ENCODE measurements at places on chromosomes 4 and X. TPM values are rescaled to one million over a fixed set of nuclear protein-coding genes. Genes with fewer than 3 reads are reported as not detected.

Gene VCX2
- total RNA-seq = not detected

Gene GUCY1A1
- total RNA-seq = 207 TPM

Gene SHISA3
- total RNA-seq = under 0.01 TPM

Gene OTUD6A
- total RNA-seq = not detected

Gene KLHL15
- total RNA-seq = 36.3 TPM

- DNase-seq = no peak
Measured at GRCh38 chrX:154735695-154736393, 15.0 kb downstream of the GAB3 start.

- DNase-seq = no peak
Measured at GRCh38 chrX:108601276-108601675, 135.1 kb downstream of the IRS4 start.

GRCh38 chrX:100662796-100663195, 18.8 kb downstream of the SRPX2 start:
- DNase-seq = no peak

DNA sequence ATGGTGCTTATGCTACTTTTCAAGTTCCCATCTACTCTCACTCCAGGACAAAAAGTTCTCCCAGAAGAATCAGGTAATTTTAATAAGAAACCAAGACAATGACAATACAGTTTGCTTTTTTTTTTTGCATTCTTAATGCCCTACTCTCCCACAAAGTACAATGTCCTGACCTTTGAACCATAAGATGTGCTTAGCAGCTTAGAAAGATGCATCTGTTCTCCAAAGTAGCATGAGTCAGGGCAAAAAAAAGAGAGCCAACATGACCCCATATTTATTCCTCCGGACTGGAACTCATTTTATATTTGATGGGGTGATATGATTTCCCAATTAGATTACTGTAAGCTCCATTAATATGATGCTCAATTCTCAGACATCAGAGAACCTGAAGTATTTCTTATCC, 16.5 kb upstream of the PDCL2 start:
- no peak for DNase-seq

GRCh38 chrX:1391370-1391706, 575 bp downstream of the SLC25A6 start:
- DNase-seq = no peak

GRCh38 chr4:35562861-35563260, 681.5 kb downstream of the ARAP2 start:
- DNase-seq = no peak

DNA sequence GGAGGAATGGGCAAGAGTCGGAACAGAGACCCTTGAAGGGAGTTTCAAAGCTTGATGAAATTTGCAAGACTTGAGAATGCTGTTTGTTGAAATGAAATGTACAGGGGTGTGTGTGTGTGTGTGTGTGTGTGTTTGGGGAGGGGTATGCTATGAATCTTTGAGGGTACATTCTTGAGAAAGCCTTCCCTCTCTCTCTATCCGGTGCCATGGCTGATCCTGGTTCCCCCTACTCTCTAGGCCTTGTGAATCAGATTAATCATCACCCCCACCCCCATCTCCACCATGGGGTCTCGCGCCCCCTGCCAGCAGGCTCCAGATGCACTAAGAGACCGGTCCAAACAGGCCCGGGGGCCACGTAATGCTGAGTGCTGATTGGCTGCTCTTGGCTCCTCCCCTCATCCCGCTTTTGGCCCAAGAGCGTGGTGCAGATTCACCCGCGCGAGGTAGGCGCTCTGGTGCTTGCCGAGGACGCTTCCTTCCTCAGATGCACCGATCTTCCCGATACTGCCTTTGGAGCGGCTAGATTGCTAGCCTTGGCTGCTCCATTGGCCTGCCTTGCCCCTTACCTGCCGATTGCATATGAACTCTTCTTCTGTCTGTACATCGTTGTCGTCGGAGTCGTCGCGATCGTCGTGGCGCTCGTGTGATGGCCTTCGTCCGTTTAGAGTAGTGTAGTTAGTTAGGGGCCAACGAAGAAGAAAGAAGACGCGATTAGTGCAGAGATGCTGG, at the start of gene HTR2C:
HTR2C (plus strand) TSS at position 441 of the 729 bp plus-strand sequence. CDS start 142,851 bp downstream, outside the sequence.
- no peak for DNase-seq

DNA sequence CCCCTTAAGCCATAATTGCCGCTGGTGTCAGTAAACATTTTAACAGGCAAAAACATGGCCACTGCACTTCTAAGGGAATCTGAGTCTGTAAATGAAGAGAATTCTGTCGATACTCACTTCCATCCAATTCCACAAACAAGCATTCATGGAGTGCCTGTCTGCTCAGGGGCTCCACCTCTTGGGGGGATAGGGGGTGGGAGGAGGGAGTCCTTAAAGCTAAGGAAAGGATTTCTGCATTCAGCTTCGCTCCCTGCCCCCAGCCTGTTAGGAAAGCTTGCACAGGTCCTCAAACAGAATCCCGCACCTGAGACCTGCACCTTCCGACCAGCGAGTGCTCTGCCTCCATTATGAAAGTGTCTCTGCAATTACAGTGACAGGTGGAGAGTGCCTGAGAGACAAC, 130.2 kb upstream of the KIT start:
- DNase-seq = no peak

DNA sequence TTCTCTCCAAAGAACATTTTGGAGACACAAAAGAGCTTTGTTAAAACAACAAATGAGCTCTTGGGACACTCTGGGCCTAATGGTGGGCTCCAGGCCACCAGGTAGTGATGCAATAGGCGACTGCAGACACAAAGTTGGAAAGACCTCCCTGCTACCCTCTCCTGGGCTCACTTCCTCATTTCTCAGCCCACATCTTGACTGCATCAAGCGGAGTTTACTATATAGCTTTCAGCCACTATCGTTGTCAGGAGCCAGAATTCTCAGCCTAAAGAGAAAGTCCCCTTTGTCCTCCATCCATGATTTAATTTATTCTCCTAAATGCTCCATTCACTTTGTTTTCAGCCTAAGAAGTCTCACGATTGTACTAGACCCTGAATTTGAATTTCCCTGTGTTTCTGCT, 114.9 kb downstream of the EFHC2 start:
- DNase-seq = no peak

- no peak for DNase-seq
Measured at GRCh38 chrX:51421972-51422597, 74.3 kb downstream of the NUDT11 start.

Data from frontal cortex (tissue), 4 donors.